ENCODE measurements at places on chromosomes 6 and 20.

GRCh38 chr6:134730013-134730412 lies 219.9 kb downstream of the ALDH8A1 start:
- no peak for DNase-seq

GRCh38 chr6:77633993-77634715 lies 18.7 kb upstream of the MEI4 start:
- DNase-seq: peak; percentile 9

- peak; percentile 86 for DNase-seq
Measured at GRCh38 chr6:84065693-84066290, 32.2 kb downstream of the MRAP2 start.

DNA sequence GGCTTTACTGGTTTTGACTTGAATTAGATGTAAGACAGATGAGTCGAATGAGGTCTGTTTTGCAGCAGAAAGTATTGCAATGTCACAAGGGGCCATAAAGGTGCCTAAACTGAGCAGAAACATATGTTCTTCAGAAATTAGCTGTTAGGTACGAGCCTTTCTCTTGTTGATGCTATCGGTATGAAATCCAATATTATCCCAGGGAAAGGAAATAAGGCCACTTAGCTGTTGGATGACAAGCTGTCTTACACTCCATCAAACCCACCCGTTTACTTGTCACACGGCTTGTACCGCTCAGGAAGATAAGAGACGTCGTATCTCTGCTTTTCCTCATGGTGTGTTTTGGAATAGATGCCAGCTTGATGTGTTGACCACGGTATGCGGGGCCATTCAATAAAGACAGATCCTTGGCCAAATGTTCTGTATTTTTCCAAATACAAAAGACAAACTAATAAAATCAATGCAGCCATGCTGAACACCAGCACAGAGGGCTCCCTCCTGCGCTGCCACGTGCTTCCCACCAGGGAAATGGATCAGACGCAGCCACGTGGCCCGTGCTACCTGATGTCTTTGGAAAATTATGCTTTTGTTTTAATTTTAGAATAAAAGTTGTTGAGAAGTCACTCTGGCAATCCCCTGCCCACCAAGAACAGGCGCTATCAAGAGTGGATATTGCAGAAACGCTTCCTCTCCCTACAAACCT lies 255.9 kb upstream of the SULF2 start:
- no peak for DNase-seq

DNA sequence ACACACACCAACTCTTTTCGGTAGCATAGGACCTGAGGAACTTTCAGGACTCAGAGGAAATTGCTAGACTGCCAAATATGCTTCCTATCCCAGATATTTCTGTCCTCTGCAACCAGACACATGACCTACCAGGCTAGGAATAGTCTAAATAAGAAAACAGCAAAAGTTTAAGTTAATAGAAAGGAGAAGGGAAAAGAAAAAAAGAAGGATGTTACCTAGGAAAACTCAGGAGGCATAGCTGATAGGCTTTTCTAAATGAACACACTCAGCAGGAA lies 74.6 kb downstream of the MAP3K5 start:
- DNase-seq: no peak

DNA sequence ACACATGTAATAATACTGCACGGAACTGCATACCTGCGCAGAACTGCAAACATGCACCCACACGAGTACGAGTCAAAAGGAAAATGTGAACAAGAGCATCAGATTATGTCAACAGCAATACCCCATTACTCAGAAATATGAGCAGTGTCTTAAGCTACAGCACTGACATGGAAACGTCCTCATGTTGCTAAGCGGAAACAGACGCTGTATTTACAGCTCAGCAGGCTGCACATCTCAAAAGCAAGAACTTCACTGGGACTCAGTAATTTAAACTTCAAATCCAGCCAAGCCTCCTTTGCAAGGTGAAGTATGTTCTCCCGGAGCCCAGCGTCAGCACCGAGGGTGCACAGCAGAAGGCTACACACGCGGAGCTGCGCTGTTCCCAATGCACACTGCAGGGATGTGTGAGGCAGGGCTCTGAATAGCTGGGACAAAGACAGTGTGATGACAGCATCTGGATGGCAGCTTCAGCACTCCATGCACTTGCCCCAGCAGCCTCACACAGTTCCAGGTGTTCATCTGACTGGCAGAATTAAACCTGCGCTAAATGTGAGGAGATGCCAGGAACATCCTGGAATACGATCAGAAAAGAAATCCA lies 202.8 kb downstream of the WDR27 start:
- DNase-seq: no peak

GRCh38 chr6:113818578-113818977 lies 38.6 kb upstream of the MARCKS start:
- DNase-seq: no peak

DNA sequence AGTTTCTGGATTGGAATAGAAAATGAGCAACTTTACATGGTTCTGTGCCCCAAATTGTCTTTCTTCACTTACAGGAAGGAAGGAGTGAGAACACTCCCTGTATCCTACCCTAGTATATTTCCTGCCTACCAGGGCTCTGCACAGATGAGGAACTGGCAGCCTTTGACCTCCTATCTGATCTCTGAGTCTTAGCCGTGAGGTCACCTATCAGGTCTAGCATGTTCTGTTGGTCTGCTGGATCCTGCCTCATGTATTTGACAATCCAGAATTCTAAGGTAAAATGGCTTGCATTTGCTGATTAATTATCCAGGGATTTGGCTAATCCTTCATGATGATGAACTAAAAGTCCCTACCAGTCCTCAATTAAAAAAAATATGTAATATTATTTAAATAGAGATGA lies 35.0 kb upstream of the TRAM2 start:
- no peak for DNase-seq

DNA sequence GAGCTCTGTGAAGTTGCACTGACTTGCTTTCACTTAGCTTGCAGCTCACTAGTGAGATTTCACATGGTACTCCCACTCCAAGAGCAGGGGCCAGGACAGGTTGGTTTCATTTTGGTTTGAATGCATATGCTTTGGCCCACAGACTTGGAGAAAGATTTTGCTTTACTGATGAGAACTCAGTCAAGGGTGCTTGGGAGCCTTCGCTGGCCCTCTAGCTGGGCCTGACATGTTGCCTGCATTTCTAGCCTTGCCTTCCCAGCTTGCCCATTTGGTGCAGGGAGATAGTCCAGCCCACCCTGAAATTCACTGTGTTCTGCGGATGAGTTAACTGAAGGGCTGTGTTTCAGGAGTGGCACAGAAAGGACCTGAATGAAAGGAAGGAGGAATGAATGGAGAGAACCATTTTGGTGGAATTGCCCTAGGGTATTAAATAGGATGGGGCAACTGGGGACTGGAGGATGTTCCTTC lies 1.9 kb downstream of the SGK1 start:
- no peak for DNase-seq

GRCh38 chr20:23534801-23535593 lies 33.3 kb downstream of the CST9L start:
- no peak for DNase-seq

DNA sequence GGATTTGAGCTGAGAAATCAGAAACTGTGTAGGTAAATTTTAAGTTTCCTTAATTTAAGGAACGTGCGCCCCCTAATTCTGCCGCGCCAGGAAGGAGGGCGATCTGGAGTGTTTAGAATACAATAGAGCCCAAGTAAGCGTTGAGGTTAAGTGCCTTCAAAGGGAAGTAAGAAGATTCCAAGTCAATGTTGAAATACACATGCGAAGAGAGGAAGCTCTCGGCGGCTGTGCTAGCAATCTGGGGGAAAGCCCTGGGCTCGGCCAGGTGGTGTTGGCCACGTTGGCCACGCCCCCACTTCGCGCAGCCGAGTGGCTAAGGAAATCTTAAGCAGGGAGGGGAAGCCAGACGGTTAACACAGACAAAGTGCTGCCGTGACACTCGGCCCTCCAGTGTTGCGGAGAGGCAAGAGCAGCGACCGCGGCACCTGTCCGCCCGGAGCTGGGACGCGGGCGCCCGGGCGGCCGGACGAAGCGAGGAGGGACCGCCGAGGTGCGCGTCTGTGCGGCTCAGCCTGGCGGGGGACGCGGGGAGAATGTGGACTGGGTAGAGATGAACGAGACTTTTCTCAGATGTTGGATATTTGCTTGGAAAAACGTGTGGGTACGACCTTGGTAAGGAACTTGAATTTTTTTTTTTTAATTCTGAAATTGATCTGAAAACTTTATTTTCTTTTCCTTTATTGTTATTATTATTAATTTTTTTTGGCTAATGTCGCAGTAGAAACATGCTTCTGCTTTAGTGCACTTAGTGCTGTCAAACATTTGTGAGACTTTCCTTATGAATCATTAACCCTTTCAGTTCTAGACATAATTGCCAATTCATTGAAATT lies at the start of gene PRDM1:
PRDM1 (plus strand) TSS at position 353 of the 830 bp plus-strand sequence; CDS start at position 571, 218 bp downstream.
- DNase-seq: peak; percentile 41

- DNase-seq: peak; percentile 36
Measured at GRCh38 chr6:46781478-46782378, 11.5 kb upstream of the MEP1A start.

- no peak for DNase-seq
Measured at GRCh38 chr6:148392671-148393070, 50.0 kb downstream of the SASH1 start.

DNA sequence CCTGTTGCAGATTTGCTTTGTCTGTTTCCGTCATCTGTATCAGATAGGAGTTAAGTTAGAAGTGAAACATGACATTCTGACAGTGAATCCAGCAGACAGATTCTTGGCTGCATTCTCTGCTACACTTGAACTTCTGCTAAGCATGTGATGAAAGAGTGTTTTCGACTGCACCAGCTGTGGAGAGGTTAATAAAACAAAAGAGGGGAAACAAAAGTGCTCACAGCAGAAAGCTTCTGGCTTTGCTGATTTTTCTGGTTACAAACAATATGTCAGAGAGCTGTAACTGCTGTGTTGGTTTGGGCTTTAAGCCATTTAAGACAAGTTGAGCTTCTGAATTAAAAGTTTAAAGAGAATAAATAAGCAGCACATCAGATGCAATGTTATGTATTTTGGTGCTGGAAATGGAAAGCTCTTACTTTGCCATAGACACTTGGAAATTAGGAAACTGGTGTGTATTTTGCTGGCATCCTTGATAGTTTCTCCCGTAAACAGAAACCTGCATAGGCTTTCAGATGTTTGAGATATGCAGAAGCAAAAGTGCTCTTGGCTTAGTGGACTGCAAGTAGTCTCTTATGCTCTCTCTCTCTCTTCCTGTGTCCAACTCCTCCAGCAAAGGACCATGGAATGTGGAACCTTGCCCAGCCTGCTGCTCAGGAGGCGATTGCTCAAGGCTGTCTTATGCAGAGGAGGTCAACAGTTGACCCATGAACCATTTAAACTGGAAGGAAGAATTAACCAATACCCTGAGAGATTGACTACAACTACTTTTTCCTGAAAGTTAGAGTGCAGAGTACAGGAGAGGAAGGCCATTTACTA lies 104.9 kb downstream of the RPS12 start:
- peak; percentile 95 for DNase-seq

GRCh38 chr6:143233554-143234285 lies 173.0 kb downstream of the AIG1 start:
- no peak for DNase-seq

DNA sequence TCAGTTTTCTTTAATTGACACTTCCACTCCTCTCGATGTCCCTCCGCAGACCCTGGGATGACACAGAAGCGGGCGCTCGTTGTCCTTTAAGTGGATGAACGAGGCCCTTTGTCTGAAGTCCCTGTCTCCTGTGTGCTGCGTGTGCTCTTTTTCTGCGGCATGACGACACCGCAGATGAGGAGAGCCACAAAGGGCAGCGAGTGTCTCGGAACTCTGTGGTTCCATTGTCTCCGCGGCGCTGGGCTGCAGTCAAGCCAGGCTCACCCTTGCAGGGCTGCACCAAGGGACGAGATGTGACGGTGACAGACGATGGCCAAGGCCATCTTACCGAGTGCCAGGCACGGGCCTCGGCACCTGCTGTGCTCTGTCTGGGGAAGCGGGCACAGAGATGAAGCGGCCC lies 10.6 kb downstream of the PRR18 start:
- no peak for DNase-seq

DNA sequence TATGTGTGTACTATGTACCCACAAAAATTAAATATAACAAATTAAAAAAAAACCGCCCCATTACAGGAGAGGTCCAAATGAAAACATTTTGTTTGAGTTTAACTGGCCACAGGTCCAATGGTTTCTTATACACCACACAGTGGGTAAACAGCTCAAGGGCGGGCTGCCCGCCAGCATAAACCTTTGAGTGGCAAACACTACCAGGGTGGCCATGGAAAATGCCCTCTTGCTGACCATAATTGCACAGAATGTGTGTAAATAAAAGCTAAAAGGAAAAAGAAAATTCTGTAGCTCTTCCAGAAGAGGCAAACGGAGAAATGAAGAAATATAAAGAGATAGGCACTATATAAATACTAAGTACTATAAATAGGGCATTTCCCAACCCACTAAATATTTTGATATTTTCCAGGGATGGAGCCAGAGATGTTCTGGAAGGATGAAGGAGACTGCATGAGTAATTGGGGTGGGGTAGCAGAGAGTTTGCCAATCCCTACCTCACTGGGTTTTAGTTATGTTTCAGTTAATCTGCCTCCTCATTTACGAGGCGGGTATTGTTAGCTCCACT lies 1.1 kb upstream of the CDC5L start:
- DNase-seq: no peak

- no peak for DNase-seq
Measured at GRCh38 chr6:22751223-22751622, 181.9 kb downstream of the HDGFL1 start.

- no peak for DNase-seq
Measured at GRCh38 chr20:24497851-24498250, 28.4 kb downstream of the SYNDIG1 start.

DNA sequence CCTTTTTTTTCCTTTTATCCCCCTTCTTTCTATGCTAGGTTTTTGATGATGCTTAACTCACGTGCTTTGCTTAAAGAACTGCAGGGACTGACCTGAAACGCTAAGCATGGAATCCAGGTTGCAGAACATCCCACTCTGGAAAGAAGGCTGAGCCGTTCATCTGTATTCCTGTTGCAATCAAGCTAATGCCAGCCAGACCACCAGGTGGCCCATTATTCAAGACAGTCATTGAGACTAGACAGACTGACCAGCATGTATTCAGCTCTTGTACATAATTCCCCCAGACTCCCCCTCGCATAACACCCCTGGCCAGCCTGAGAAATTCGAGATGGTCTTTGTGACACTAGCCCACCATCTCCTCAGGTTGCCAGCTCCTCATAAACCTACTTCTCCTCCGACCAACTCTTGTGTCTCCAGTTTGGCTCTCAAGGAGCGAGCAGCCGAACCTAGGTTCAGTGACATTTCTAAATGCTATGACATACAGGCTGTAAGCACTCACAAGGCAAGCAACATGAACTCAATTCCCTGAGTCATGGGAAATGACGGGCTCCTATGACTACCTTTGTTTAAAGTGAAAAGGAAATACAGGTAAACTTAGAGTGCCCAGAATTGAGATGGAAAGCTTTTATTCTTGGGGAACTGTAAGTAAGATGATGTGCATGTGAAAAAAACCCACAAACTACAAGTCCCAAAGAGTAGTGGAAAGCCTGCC lies 309.3 kb upstream of the CDYL start:
- DNase-seq: no peak

GRCh38 chr20:17995967-17996819 lies 27.4 kb downstream of the MGME1 start:
- no peak for DNase-seq
